ENCODE measurements at places on chromosomes 7 and 10.

GRCh38 chr7:75921479-75921878 is 6.5 kb downstream of the POR start:
- no peak for DNase-seq

DNA sequence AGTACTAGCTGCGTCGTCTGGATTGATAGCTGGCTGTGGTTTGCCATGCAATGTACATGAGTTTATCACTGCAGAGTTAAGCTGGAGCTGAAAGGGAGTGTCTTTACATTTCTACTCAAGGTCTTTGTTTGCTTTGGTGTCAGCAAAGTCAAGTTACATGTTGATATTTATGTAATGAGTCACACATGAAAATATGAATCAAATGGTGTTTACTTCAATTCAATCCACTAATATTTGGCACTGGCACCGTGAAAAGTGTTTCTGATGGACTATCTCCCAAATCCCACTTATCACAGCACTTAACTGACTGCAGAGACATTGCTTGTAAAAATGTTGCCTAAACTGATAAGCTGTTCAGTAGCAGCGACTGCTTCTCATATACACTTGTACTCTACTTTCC is 395.9 kb downstream of the TFEC start:
- DNase-seq: no peak

GRCh38 chr7:65269150-65269856 is 104.4 kb upstream of the ZNF92 start:
- no peak for DNase-seq

GRCh38 chr10:12811826-12812225 is 189.7 kb downstream of the CCDC3 start:
- DNase-seq: no peak

- no peak for DNase-seq
Observed at GRCh38 chr10:70969188-70969587, 80.8 kb upstream of the PCBD1 start.

GRCh38 chr10:89845541-89846280 is 144.3 kb downstream of the KIF20B start:
- DNase-seq: no peak

DNA sequence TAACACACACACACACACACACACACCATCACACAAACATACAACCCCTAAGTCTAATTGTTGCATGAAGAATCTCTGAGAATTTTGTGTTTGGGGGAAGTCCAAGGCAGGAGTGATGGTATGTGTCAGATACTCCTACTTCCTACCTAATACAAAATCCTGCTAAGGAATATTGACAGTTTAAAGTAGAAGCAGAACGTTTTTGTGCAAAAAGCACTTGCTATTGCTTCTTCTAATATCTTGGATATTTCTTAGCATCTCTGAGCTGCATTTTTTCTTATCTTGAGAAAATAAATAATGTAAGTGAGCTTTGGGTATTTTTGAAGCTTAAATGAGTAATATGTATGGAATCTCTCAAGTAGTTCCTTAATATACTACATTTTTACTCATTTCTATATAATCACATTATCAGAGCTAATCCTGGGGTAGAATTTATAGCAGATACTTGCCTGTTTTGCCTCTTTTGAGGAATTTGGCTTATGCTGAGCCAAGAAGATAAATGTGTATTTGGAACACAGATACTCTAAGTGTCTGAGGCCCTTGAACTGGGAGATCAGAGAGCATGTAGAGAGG is 212.3 kb downstream of the DKK1 start:
- no peak for DNase-seq

- DNase-seq: no peak
Observed at GRCh38 chr10:76743169-76743568, 894.4 kb downstream of the KCNMA1 start.

- DNase-seq: no peak
Observed at GRCh38 chr10:75342397-75342796, 59.2 kb downstream of the ZNF503 start.

DNA sequence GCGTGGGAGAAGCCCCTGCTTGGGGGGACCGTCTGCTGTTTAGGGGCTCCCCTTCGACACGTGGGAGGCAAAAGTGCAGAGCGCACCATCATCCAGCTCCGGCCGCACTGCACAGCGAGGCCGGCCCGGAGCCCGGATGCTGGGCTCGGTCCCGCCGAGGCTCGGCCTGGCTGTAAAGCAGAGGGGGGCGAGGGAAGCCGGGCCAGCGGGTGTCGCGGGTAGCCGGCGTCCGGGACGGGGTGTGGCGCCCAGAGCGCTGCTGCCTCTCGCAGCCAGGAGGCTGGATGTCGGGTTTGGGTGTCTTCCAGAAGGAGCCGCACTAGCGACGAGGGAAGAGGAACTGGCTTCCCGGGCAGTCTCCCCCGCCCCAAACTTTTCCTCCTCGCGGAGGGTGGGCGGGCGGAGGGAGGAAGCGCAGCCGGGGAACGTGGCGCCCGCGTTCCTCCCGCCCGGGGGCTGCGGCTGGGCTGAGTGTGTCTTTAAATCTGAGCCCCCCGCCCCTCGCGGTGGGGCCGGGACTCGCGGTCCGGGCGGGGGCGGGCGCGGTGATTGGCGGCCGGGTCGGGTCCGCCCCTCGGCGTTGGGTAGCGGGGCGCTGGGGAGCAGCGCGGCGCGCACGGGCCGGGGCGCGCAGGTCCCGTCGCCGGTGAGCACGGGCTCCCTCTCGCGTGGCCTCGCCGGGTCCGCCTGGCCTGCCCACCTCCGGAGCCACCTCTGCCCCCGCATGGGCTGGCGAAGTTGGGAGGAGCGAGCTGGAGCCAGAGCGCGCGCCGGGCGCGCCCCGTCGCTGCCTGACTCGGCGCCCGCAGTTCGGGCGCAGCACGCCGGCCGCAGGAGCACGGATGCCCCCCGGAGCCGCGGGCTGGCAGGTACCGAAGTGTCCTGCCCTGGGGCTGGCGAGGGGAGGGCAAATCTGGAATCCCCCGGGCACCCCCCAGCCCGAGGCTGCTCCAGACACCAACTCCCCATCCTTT is at the start of gene PALD1:
Gene PALD1 (plus strand): TSS at position 577 of the 974 bp plus-strand sequence. CDS start 47,185 bp downstream, outside the sequence.
- DNase-seq: no peak

- DNase-seq: no peak
Observed at GRCh38 chr10:35416619-35417312, 80.5 kb downstream of the CCNY start.

GRCh38 chr7:74037609-74038008 is 9.6 kb downstream of the ELN start:
- no peak for DNase-seq

- DNase-seq: no peak
Observed at GRCh38 chr10:129759214-129760002, 204.7 kb downstream of the EBF3 start.

DNA sequence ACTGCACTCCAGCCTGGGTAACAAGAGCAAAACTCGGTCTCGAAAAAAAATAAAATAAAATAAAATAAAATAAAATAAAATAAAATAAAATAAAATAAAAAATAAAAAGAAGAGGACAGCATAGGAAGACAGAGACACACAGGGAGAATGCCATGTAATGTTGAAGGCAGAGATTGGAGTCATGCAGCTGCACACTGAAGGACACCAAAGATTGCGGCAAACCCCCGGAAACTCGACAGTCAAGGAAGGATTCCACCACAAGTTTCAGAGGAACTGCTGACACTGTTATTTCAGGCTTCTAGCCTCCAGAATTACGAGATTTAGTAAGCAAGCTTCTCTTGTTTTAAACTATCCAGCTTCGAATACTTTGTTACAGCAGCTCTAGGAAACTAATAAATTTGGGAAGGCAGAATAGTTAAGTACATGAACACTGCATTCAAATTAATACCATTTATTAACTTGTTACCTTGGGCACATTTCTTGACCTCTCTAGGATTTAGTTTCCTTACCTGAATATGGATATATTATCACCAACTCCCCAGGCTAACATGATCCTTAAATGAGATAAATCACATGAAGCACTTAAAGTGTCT is 9.5 kb downstream of the CPED1 start:
- DNase-seq: no peak

- DNase-seq: no peak
Observed at GRCh38 chr7:132494474-132494873, 81.8 kb downstream of the PLXNA4 start.

DNA sequence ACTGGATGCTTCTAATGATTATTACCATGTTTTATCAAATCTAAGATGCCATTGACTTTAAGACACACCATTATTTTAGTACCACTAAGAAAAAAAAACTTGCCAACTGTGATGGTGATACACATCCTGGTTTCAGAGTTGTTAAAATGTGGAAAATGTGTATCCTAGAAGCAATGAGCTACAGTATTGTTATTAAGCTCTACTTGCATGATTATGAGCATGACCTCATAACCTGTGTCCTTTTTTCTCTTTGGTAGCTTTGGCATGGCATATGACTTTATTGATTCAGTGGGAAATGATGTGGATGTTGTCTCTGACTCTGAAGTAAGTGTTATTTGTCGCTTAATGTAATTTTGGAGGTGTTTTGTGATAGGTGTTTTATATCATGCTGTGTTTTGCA is 3.3 kb downstream of the EDRF1 start:
- DNase-seq: no peak

- no peak for DNase-seq
Observed at GRCh38 chr7:11548532-11548931, 283.5 kb downstream of the THSD7A start.

GRCh38 chr7:94616855-94617254 is 39.1 kb downstream of the SGCE start:
- no peak for DNase-seq

DNA sequence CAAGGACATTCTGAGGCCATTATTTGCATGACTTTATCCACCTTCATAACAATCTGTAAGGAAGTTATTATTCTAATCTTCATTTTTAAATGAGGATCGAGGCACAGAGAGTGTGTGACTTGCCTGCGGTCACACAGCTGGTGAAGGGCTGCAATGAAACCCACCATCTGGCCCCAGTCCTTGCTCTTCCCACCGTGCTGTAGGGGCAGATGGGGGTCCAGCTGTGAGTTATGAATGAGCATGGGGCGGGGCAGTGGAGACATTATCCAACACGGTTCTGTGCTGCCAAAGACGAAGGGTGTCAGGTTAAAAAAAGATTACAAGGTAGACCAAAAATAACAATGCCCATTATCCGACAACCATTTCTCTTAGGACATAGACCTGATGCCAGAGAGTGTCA is 417.5 kb upstream of the MGMT start:
- DNase-seq: no peak

- DNase-seq: no peak
Observed at GRCh38 chr10:78619115-78619851, 449.5 kb upstream of the ZMIZ1 start.

- no peak for DNase-seq
Observed at GRCh38 chr10:93751832-93752231, 5.9 kb upstream of the LGI1 start.

DNA sequence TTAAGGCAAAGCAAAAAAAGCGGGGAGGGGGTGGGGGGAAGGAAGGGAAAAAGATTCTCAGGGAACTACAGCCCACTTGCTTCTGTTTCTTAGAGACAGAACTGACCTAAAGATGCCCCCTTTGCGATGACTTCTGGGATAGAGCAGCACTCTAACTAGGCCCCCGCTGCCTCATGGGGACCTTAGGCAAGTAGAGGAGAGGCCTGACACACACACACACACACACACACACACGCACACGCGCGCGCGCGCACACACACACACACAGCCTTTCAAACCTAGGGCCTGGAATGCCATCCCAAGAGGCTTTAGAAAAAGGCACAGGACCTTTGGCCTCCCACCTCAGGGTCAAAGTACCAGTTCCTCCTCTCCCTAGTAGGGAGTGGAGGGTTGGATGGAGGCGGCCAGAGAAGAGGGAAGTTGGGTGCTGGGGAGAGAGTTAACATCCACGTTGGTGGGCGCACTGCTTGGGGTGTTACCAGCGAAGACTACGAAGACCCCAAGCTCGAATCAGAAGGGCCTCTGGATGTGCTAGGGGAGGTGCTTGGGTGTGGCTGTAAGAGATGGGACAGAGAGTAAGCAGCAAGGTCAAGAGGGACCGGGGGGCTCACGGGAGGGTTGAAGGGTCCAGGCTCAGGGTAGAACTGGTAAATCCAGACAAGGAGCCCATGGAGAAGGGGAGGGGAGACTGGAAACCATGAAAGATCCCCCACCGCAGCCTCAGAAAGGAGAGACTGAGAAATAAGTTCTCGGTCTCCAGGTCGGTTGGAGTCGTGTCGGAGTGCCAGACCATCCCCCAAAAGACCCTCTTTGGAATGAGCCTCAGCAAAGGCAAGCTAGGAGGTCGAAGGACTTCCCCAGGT is 1.2 kb upstream of the COL1A2 start:
- DNase-seq: no peak

DNA sequence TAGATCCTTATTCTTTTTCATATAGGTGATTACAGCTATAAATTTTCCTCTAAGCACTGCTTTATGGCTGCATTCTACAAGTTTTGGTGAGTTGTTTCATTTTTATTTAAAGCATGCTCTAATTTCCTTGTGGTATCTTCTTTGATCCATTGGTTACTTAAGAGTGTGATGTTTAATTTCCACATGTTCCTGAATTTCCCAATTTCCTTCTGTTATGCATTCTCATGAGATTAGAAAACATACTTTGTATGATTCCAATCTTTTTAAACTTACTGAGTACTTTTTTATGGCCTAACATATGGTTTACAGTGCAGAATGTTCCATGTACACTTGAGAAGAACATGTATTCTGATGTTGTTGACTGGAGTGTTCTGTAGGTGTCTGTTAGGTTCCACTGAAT is 53.4 kb downstream of the MYL10 start:
- no peak for DNase-seq

GRCh38 chr7:139899328-139899955 is 70.4 kb downstream of the TBXAS1 start:
- no peak for DNase-seq

GRCh38 chr7:68729371-68729770 is 868.9 kb upstream of the AUTS2 start:
- no peak for DNase-seq

- no peak for DNase-seq
Observed at GRCh38 chr10:63836666-63837442, 315.7 kb downstream of the REEP3 start.

- DNase-seq: no peak
Observed at GRCh38 chr10:107094824-107095522, 69.5 kb downstream of the SORCS1 start.

DNA sequence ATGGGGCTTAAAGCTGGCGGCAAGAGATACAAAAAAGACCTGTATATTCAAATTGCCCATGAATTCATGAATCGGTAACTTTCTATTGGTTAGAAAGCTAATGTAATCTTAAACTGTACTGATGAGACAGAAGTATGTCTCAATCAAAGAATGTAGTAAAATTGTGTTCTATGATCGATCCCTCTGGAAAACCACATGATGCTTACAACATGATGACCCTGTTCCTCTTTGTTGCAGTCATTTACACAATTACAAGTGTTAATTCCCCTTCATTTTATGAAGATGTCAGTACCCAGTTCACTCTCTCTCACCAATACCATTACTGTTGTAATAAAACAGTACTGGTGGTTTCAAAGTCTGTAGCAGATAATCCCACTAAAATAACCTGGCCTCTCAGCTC is 10.1 kb downstream of the KIF5B start:
- DNase-seq: no peak

- DNase-seq: no peak
Observed at GRCh38 chr7:33981671-33982424, 76.5 kb downstream of the BMPER start.
